Hair follicle dermal papilla cell (primary cell): ENCODE measurements at places on chromosomes 5 and 9. TPM values are rescaled to one million over a fixed set of nuclear protein-coding genes. Genes with fewer than 3 reads are reported as not detected.

Gene TMEM215
- not detected in 2 replicates for total RNA-seq

Gene SPINK5
- under 0.01 TPM in 1 of 2 replicates, not detected in the other for total RNA-seq

Gene BAAT
- total RNA-seq, result 0.12 TPM in 1 of 2 replicates, not detected in the other

Gene FAM169A
- 4.7 and 5.3 TPM in 2 replicates for total RNA-seq

Gene FBLL1
- total RNA-seq, result 0.65 and 1.8 TPM in 2 replicates

Gene PRSS3
- total RNA-seq, result 0.61 TPM in 1 of 2 replicates, not detected in the other

Gene CXCL14
- total RNA-seq, result 1.2 and 2.1 TPM in 2 replicates

Gene IL5
- not detected in 2 replicates for total RNA-seq

Gene HCN1
- total RNA-seq, result under 0.01 and 0.12 TPM in 2 replicates
